ENCODE measurements at places on chromosomes 1 and 21.

DNA sequence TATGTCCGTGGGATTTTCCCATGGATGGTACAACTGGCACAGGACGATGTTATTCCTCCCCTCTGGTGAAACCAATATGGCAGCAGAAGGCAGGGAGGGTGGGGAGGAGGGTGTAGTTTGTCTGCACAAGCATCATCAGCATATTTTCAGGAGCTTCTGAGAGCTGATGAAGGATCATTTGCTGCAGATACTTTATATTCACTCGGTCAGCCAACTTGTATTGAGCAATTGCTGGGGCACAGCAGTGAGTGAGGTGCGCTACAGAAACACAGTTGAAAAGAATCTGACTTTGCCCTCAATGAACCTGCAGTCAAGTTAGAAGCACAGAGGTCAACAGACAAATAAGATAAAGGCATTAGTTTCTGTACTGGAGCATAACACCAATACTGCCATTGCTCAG, 13.0 kb downstream of the PKP1 start:
- DNase-seq, result no peak

- no peak for DNase-seq
These were observed at the start of gene PTCH2 for GRCh38 chr1:44842862-44843655. PTCH2 (minus strand) TSS chr1:44843253; CDS start chr1:44842932, 321 bp downstream.

- no peak for DNase-seq
These were observed 170.7 kb downstream of the PSMG1 start for GRCh38 chr21:39012326-39013230.

DNA sequence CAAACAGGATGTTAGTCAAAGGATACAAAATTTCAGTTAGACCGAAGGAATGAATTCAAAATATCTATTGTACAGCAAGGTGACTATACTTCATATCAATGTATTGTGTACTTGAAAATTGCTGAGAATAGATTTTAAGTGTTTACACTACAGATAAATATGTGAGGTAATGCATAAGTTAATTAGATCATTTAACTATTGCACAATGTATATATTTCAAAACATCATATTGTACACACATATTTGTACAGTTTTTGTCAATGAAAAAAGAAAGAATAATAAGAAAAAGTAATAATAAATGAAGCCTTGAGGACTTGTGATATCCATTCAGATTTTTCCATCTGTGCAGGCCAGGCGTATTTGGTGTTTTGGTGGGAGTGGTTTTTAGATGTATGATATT, 367.4 kb upstream of the SNX7 start:
- DNase-seq, result no peak

DNA sequence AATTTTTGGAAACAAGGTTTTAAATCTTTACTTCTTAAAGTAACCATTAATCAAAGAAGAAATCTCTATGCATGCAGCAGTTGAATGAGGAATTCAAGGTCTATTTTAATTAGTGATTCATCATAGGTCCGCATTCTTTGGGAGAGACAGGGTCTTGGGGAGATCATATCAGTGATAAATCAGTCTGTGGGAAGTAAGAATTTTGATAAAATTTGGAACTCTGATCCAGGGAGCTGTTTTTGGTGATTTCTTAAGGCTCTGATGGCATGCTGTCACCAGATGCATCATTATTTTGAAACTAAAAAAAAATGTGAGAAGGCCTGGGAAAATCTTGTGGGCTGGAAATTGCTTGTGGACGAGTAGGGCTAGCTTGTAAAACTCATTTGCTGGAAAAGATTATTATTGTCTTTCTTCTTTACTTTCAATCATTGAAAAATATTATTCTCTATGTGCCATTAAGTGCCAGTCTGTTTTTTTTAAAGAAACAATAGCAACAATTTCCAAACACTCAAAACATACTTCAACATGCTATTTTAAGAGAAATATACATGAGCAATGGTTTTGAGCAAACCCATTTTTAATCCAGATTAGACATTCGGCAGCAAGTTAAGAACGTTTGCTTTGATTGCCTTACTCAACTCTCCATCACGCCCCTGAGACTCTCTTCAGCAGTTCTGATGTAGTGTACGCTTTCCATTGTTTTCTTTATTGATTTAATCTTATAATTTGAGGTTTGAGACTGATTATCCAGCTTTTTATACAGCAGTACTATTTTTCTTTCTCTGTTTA, 62.6 kb downstream of the ZBTB18 start:
- DNase-seq, result no peak

- no peak for DNase-seq
These were observed 9.4 kb upstream of the AKR1A1 start for GRCh38 chr1:45541193-45541592.

DNA sequence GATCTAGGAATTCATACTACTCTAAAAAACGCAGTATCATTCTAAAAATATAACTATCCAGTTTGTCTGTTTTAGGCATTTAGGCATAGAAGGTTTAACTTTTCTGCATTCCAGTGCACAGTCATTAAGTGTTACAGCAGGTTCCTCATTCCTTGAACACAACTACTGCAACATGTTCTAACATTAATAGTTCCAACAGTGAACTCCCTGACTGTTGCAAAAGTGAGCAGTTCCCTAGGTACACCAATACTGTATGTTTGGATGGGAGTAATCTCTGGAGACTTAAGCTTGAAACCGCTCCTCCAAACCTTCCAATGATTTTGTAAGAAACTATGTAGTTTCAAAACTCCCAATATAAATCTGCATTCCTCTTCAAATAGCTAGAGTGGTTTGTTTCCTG, 46.2 kb downstream of the UCHL5 start:
- DNase-seq, result no peak

DNA sequence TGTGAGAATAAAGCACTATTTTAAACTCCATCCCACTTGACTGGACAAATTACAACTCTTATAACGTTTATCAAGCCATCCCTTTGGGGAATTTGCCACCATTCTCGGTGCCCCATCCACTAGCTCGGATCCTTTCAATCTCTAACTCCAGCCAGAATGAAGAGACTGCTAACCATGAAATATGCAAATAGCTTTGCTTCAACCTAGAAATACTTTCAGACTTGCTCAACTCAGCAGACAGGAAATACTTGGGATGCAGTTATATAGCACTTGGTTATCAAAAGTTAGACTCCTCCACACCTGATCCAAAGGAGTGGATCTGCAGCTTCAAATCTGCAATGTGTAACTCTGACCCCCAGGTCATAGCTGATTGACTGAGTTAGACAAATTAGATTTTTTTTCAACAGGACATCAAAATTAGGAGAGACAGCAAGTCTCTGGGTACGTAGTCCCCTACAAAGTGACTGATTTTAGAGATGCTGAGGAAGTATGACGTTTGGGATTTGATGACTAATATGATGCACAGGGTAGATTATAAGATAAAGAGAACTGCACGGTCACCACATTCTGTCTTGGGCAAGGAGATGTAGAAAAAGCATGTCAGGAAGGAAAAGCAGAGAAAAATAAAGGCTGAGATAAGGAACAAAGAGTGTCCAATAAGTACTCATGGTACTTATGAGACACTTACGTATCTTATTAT, 496.0 kb downstream of the AGBL4 start:
- no peak for DNase-seq

DNA sequence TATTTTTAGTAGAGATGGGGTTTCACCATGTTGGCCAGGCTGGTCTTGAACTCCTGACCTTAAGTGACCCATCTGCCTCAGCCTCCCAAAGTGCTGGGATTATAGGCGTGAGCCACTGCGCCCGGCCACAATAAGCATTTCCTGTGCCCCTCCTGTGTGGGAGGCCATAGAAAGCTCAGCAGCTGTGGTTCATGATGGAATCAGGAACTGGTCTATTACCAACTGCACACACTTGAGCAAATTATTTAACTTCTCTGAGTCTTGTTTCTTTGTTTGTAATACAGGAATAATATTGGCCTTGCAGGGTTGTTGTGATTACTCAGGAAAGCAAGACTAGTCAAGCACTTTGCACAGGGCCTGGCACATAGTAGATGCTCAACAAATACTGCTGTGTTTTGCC, 15.0 kb downstream of the RHBG start:
- DNase-seq, result no peak

DNA sequence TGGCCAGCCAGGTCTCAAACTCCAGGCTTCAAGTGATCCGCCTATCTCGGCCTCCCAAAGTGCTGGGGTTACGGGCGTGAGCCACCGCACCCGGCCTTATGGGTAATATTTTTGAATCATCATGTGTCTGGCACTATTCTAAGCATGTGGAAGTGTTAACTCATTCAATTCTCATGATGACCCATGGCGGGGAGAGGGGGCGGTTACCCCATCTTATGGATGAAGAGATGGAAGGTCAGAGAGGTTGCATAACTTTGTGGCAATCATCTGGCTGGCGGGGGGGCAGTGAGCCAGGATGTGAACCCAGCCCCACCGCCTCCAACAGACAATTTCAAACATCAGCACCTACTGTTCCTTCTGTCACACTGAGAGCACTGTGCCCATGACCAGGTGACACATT, 11.5 kb upstream of the TAS1R2 start:
- no peak for DNase-seq

GRCh38 chr1:20660847-20661206, 342 bp downstream of the DDOST start:
- no peak for DNase-seq

DNA sequence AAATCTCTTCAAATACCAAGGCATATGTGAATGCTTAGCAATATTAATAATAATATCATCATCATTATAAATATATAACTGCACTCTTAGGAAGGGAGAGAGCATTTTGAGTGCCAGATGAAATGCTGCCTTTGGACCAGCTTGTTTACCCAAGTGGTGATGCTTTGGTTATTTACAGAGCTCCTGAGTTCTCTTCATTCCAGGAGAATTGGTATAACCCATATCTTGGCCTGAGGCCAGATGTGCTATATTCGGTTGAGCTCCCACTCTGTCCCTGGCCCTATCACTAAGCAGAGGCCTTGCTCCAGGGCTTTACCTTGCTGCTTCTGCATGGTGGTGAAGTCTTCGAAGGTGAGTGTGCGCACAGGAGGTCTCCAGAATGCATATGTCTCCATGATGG, 89.4 kb downstream of the TBX15 start:
- DNase-seq, result no peak

DNA sequence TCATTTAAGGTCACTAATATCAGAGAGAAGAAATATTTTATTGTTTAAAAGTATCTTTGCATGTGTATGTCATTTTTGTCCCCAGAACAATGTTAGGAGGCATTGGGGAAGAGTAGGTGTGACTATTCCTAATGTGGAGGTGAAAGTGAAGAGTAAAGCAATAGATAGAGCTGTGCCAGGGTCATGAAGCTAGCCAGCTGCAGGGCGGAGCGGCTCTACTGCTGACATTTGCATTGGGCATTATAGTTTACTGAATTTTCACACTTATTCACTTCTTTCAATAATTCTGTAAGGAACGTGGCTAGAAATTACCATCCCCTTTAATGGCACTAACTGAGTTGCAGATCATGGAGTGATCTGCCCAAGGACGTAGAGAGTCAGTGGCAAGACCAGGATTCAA, 35.3 kb downstream of the KCNA2 start:
- no peak for DNase-seq

GRCh38 chr21:41752231-41752681, 14.6 kb downstream of the RIPK4 start:
- DNase-seq, result no peak

- DNase-seq, result no peak
These were observed 211.7 kb upstream of the UBE2U start for GRCh38 chr1:63991685-63992084.

DNA sequence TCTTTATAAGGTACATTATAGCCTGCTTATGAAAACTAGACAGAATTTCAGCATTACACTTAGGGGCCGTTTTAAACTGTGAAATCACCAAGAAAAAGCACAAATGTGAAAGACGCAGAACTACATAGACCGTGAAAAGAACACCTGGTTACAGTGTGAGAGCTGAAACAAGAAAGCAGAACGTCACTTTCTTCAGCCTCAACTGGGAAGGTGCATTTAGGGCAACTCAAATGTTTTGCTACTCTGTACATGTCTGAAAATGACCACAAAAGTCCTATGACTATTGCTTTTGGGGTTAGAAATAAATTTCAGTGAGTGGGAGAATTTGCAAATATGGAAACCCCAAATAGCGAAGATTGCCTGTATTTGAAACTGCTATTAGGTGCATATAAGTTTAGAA, 268.7 kb downstream of the OLFM3 start:
- no peak for DNase-seq

DNA sequence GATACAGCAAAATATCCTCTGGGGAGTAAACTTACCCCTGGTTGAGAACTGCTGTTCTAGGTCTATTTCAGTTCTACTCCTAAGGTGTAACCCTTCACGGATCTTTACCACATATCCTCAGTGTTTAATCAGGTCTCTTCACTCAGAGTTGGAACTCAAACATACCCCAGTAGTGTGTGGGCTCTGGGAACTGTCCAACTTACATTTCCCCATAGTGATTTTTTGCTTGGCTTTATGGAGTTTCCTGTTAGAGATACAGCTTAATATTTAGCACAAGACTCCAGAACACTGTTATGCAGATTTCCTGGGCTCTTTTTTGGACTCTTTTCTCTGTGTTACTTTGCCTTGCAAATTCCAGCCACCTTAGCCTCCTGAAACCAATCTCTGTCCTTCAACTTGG, 26.7 kb upstream of the LIN9 start:
- no peak for DNase-seq

GRCh38 chr1:30855686-30856259, 52.8 kb downstream of the SDC3 start:
- no peak for DNase-seq

GRCh38 chr21:19922122-19922521, 1076.1 kb upstream of the NCAM2 start:
- DNase-seq, result no peak

- DNase-seq, result no peak
These were observed 14.2 kb upstream of the ECE1 start for GRCh38 chr1:21304488-21304887.

DNA sequence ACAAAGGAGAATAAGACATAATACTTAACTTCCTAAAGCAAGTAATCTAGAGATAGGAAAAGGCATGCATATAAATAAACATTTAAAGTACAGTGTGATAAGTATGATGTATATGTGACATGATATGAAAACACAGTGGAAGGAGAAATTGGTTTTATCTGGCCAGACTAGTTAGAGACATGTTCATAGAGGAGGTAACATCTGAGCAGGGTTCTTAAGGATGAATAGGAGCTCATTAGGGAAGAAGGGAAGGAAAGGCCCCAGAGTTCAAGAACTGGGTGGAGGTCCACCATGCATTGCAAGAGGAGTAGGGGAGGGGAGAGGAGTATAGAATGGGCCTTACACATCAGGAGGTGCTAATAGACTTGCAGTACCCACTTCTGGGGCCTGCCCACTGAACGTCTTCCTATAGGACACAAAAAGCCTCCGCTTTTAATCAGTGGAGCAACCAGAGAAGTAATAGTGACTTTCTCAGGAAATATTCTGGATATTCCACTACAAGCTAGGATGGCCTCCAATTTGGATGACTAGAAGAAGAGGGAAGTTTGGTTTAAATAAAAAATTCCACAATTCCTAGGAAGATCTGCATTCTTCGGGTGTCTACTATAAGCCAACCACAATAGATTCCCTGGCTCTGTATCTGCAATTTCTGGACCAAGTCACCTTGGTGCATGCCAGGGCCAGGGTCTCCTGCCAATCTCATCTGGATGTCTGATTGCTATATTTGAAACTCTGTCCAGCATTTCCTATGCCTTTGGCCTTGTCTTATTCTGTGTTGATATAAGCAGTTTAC, 41.9 kb downstream of the NGF start:
- no peak for DNase-seq

GRCh38 chr21:43814215-43815106, 25.1 kb downstream of the RRP1 start:
- DNase-seq, result no peak
